Heart right ventricle (tissue), 16 donors: ENCODE measurements at places on chromosomes 6 and 20. TPM values are rescaled to one million over a fixed set of nuclear protein-coding genes. Genes with fewer than 3 reads are reported as not detected.

DNA sequence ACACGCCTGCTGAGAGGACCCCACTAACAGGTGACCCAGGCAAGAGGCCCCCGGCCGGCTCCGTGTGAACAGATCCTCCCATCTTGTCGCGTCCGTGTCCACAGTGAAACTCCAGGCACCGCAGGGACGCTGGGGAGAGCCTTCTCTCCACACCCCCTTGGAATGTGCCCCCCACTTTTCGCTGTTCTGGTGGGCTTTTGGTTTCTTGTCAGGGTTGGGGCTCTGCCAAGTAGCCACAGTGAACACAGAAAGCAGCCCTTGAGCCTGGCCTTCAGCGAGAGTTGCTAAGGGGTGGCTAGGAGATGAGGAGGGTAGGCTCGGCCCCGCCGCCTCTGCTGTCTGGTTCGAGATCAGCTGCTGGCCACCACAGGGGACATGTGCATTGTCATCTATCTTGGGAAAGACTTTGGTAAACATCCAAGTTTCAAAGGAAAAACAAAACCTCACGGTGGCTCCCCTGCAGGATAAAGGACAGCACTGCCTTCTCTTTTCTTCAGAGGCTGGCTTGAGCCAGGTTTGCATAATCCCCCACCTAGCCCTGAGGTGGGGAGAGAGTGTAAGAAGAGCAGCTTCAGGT, 22.7 kb downstream of the SYNDIG1 start:
- DNase-seq: no peak

DNA sequence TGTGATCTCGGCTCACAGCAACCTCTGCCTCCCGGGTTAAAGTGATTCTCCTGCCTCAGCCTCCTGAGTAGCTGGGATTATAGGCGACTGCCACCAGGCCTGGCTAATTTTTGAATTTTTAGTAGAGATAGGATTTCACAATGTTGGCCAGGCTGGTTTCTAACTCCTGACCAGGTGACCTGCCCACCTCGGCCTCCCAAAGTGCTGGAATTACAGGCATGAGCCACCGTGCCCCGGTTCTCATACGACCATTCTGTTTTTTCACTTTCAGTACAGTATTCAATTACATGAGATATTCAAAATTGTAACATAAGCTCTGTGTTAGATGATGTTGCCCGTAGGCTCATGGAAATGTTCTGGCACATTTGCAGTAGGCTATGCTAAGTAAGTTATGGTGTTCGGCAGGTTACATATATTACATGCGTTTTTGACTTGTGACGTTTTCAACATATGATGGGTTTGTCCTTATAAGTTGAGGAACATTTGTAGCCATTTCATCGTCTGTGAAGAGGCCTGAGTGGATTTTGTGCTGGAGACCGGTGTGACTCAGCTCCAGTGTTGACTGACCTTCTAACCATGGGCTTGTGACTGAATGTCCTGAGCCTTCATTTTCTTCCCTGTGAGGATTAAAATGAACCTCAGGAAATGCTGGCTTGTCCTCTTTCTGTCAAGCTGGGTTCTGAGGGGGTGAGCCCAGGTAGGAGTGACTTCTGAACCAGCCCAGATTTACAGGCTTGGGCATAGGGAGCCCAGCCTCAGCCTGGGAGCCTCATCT, 12.2 kb downstream of the PPARD start:
- no peak for DNase-seq

- DNase-seq: no peak
Measured at GRCh38 chr20:55472704-55473103, 532.6 kb downstream of the CBLN4 start.

DNA sequence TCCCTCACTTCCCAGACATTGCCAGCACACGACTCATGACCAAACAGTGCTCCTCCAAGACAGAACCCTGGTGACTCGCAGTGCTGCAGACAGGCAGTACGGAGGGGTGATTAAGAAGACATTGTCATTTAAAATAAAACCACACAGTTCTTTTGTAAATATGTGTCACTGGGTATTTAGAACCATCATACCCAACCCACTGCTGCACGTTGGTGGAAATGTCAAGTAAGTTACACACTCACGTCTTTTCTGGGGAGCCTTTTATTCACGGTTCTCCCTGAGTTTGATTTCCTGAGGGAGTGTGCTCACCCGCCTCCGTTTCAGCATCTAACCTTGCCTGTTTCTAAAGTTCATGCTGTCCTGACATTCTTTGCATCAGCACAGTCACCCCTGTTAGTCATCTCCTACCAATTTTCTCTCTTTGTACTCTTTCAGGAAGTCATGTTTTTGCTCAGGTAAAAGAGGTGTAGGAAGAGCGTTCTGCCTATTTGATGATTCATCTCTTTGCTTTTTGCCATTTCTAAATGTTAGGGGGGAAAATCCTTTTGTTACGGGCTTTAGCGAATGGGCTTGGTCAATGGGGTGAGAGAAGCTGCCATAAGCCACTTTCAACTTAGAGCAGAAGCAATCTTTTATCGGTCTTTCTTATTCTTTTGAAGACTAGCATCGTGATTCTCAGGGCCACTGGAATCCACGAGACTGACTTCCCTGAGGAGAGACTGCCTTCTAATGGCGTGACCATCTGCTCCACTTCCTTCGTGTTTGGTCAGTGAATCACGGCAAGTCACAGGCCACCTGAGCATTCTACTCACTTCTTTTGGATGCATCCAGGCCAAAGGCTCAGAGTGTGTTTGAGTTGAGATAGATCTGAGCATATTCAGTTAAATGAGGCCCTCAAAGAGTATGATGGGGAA, 512.8 kb upstream of the JARID2 start:
- no peak for DNase-seq

DNA sequence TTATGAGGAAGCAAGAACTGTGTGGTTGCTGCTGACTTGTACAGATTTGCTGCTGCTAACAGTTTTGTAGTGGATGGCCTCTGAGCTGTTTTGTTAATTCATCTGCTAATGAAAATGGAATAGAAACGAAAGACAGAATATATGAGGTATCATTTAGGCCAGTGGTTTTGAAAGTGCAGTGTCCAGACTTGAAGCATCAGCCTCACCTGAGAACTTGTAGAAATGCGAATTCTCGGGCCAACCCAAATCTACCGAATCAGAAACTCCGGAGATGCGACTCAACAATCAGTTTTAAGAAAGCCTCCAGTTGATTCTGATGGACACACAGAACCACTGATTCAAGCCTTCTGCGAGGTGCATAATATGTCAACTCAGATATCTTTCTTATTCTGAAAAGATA, 62.5 kb downstream of the CAP2 start:
- no peak for DNase-seq

DNA sequence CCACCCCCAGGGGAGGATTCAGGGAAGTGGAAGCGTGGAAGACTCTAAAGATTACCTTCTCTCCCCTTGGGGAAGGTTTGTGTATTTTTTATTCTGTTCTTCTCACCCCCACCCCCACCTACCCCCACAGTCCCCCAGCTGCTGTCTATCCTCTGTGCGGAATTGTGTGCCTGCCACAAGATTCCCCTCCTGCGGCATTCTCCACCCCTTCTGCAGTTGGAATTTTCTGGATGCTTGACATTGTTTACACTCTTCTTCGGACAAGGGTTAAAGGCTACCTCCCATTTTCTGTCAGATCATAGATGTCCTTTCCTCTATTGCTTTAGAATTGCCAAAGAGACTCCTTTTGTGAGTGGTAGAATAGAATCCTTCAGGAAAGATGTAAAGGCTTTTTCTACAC, 60.4 kb upstream of the EDN3 start:
- no peak for DNase-seq

DNA sequence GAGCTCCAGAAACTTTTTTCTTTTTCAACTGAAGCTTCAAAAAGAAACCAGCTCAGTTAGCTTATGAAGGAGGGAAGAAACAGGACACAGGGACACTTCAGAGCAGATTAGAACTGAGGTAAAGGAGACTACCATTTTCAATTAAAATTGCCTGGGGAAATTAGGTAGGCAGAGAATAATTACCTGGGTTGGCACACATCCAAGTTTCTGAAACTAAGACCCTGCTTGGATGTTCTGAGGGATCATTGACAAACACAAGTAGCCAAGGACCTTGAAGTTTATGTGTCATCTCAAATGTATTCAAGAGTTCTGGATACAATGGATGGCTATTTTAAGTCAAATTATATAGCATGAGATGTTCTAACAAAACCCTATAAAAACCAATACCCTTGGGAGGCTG, 137.6 kb downstream of the PLCB4 start:
- no peak for DNase-seq

The SOX18 gene
- 79.3 TPM for total RNA-seq

The SIM1 gene
- total RNA-seq: not detected
